Right cardiac atrium (tissue), 5 donors: ENCODE measurements at places on chromosomes 16 and 17. TPM values are rescaled to one million over a fixed set of nuclear protein-coding genes. Genes with fewer than 3 reads are reported as not detected.

- DNase-seq, result no peak
Measured at GRCh38 chr17:78134899-78135385, 4.4 kb downstream of the TMC8 start.

- peak; percentile 3 for DNase-seq
Measured at GRCh38 chr17:40058865-40059264, 3.9 kb upstream of the THRA start.

Gene IRX3
- total RNA-seq, result 9.4 TPM

- no peak for DNase-seq
Measured at GRCh38 chr16:8763899-8764298, 33.5 kb downstream of the TMEM186 start.

Gene RRAD
- 143 TPM for total RNA-seq
